SK-N-SH treated with all-trans-retinoic acid at 6 μM for 48 hours (cell line): ENCODE measurements at places on chromosomes 6 and 20.

DNA sequence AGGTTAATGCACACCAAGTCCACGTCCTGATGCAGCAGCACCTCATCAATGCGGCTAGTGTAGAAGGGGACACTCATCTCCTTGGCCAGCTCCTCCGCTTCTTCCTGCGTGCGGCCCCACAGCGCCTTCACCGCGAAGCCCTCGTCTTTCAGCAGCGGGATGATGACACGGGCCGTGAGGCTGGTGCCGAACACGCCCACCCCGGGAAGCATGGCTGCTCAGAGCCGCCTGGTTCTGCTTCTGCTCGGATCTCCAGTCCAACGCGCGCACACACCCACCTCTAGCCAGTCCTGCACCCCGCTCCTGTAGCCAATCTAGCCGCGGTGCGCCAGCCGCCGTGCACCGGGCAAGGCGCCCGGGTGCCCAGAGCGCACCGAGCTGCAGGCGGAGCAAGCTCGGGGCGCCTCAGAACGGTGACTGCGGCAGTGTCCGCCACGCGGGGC is 700 bp downstream of the GFOD1 start:
- peak; percentile 51 for ATAC-seq

GRCh38 chr6:158043586-158044524 is 62.2 kb downstream of the SYNJ2 start:
- no peak for ATAC-seq

- ATAC-seq: no peak
Observed at GRCh38 chr6:112291161-112291762, 36.9 kb upstream of the LAMA4 start.

GRCh38 chr6:90677440-90677839 is 90.6 kb upstream of the MAP3K7 start:
- ATAC-seq: no peak; the same call in 2 of the 3 replicates

- ATAC-seq: no peak
Observed at GRCh38 chr6:170101281-170102035, 189.4 kb downstream of the DLL1 start.

DNA sequence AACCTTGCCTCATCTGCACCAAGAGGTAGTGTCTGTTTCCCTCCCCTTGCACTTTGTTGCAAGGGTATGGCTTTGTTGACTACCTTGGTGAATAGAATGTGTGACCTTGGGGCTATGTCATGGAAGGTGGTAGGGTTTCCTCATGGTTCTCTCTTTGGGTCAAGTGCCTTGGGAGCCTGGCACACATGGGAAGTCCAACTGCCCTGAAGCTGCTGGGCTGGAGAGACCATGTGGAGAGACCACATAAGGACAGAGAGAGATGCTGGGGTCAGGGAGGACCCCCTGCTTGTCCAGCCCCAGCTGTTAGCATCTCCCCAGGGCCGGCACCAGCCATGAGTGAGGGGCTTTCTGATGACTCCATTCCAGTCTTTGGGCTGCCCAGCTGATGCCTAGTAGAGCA is 95.5 kb upstream of the PAX1 start:
- ATAC-seq: no peak

- ATAC-seq: no peak; the same call in 2 of the 3 replicates
Observed at GRCh38 chr20:49377326-49377725, 99.5 kb upstream of the ZNFX1 start.

GRCh38 chr6:147216915-147217314 is 12.7 kb downstream of the STXBP5 start:
- no peak for ATAC-seq

- no peak for ATAC-seq
Observed at GRCh38 chr6:9646342-9647070, 768.4 kb downstream of the TFAP2A start.

- ATAC-seq: peak; percentile 27; the same call in 1 of the 3 replicates
Observed at GRCh38 chr6:17741507-17741906, 34.8 kb upstream of the NUP153 start.

DNA sequence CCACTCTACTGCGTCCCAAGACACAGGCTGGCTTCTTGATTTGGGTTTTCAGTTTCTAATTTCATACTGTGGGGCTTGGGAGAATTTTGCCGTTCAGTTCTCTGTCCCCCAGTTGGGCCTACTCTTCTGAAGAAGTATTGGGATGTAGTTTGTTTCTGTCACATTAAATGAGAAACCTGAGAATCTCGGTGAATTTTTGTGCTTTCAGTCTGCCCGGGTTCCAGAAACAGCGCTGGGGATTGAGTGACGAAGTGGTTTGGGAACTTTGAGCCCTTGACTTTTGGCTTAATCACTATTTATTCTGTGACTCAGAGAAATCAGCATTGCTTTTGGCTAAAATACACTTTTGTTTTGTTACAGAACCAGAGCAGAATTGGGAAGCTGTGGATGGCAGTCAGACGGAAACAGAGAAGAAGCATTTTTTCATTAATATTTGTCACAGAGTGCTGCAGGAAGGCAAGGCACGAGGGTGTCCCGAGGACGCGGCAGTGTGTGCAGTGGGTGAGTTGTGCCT is 74.0 kb downstream of the IGF2R start:
- ATAC-seq: no peak

DNA sequence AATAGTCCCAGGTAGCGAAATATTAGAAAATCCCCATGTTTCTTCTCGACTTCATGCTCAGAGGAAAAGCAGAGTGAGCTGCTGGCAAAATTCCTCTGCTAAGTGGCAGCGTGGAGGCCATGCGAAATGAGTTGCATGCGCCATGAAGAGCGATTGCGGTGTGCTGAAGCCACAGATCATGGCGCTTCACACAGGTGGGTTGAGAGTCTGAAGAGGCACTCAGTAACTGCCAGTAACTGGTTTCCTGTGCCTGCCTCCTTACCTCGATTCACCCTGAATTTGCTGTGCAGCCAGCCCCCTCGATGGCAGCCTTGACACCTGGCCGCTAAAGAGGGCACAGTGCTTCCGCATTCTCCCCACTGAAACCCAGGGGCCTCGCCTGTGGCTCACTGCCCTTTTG is 301.5 kb downstream of the NRN1 start:
- no peak for ATAC-seq

- ATAC-seq: peak; percentile 34; the same call in 1 of the 3 replicates
Observed at GRCh38 chr6:12608016-12608860, 108.3 kb upstream of the PHACTR1 start.

- no peak for ATAC-seq
Observed at GRCh38 chr20:24148372-24148771, 159.8 kb upstream of the GGTLC1 start.

DNA sequence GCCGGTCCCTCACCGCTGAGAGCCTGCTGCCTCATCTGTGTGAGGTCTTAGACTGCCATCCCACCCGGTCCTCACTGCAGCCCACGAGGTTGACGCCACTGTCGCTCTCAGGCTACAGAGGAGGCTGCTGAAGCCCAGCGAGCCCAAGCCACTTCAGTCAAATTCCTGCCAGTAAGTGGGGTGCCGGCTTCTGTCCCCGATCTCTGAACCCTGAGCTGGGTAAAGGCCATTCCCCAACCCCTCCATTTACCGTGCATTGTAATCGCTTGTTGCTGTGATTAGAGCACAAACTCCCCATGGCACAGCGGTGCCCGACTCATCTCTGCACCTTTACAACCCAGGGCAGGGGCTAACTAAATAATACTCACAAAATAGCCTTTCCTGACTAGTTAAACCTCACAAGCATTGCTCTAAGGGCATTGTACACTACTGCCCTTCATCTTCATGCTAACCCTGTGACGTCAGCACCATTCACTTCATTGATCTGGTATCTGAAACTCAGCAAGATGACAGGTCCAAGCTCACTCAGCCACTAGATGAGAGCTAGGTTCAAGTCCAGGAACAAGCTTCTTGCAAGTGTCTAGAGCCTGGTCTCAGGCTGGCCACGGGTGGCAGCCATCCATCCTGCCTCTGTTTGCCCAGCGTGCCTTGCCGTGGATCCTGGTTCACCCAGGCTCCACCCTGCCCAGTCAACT is 122.7 kb downstream of the BCAS1 start:
- no peak for ATAC-seq

GRCh38 chr20:25177890-25178321 is 17.6 kb upstream of the ENTPD6 start:
- peak; percentile 12; the same call in 1 of the 3 replicates for ATAC-seq

DNA sequence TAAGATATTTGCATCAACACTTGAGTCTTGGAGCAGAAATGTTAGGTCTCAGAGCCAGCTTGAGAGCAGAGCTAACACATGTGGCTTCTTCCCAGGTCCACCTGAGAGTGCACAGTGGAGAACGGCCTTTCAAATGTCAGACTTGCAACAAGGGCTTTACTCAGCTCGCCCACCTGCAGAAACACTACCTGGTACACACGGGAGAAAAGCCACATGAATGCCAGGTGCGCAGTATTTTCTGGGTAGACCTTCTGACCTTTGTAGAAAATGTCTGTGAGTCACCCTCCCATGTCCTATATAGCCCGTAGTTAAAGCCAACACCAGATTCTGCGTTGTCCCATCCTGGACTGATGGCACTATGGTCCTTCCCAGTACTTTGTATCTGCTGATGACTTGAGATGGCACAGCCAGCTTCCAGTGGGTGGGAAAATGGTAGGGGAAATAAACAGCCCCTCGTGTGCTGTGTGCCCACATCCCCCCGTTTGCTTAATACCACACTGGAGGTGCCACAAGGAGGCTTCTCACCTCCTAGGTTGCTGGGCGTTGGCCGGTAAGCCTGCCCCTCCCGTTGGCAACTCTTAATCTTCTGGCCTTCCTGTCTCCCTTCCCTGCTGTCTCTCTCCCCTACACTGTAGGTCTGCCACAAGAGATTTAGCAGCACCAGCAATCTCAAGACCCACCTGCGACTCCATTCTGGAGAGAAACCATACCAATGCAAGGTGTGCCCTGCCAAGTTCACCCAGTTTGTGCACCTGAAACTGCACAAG is 20.3 kb downstream of the PRDM1 start:
- no peak for ATAC-seq

GRCh38 chr6:2891768-2892170 is 11.3 kb downstream of the SERPINB9 start:
- no peak for ATAC-seq

DNA sequence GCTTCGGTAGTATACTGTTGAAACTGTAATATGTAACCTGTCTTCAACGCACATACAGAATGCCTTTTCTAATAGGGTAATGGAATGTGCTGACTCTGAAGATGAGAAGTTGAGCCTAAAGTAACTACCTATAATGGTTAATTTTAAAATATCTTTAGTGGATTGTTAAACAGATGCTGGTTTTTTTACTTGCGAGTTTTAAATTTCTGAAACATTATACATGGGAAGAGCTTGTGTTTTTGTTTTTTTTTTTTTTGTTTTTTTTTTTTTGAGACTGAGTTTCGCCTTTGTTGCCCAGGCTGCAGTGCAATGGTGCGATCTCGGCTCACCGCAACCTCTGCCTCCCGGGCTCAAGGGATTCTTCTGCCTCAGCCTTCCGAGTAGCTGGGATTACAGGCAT is 166.9 kb downstream of the JARID2 start:
- no peak for ATAC-seq
